ENCODE measurements at places on chromosomes 7 and 10.

DNA sequence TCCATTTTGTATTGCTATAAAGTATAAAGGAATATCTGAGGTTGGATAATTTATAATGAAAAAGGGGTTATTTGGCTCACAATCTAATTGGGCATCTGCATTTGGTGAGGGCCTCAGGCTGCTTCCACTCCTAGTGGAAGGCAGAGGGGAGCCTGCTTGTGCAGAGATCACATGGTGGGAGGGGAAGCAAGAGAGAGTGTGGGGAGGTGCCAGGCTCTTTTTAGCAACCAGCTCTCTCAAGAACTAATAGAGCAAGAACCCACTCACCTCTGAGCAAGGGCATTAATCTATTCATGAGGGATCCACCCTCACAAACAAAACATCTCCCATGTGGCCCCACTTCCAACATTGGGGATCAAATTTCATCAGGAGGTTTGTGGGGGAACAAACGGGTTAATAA is 64.6 kb downstream of the OGDH start:
- no peak for DNase-seq

DNA sequence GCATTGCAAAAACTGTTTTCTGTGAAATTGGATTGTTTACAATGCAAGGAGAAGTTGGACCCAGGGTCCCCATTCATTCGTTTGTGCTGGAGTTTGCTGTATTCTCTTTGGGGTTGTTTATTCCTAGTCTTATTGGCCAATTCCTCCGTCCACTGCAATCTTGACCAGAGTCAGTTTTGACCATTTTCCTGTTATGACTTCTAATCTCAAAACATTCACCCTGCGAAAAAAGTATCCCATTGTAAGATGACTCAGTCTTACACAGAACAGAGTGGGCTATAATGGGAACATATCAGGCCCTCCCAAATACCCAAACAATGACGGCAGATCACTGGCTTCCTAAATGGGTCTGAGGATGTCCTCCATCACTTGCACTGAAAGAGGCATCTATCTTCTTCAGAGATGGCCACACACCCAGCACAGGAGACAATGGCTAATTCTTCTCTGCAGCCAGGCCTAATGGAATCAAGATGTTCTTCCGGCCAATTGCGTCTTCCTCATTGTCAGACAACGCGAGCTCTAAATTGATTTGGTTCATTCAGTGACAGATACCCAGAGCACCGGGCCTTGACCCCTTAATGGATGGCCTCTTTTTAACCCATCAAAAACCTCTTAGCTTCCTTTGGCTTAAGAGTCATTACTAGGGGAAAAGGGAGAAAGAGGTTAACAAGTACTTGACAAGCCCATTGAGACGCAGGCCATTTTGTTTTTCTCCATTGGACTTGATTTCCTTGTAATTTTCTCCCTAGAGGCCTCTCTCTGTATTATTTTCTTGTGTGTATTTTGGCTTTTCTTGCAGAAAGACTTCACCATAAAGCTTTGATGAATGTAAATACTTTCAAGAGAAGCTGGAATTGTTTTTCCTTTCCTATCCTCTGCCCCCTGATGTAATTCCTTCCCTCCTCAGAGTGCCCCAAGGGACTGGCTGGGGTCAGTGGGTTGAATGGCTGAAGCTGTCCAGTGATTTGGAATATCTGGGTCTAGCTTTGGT is 129.6 kb downstream of the PRPF18 start:
- DNase-seq, result no peak

DNA sequence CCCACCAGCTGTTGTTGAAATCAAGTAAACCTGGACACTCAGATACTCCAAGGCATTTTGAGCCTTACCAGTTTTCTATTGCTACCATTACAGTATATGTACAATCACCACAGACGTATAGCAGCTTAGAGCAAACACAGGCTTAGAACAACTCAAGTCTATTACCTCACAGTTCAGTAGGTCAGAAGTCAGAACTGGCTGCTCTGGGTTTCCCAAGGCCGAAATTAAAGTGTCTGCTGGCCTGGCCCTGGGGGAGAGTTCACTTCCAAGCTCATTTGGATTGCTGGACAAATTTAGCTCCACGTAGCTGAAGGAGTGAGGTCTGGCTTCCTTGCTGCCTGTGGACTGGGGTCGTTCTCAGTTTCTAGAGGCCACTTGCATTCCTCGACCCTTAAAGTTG is 260.1 kb upstream of the LRRN3 start:
- no peak for DNase-seq

DNA sequence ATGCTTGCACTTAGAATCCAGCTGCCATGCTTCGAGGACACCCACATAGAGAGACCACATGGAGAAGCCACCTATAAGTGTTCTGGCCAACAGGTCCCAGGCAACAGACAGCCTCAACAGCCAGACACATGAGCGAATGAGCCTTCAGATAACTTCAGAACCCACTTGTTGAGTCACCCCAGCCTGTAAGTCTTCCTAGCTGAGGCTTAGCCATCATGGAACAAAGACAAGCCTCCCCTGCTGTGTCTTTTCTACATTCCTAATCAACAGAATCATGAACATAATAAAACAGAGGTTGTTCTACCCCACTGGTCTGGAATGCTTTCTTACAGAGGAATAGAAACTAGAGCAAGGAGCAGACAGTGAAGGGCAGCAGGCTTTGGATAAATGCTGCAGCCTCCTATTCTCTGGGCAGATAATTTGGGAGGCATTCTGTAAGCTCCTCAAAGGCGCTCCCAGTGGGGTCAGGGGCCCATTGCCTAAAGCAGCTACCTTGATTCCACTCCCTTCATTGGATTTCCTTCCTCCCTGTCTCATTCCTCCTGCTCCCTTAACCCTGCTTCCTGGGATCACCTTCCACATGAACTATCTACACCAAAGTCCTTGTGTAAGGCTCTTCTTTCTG is 4.6 kb downstream of the TLL2 start:
- no peak for DNase-seq

DNA sequence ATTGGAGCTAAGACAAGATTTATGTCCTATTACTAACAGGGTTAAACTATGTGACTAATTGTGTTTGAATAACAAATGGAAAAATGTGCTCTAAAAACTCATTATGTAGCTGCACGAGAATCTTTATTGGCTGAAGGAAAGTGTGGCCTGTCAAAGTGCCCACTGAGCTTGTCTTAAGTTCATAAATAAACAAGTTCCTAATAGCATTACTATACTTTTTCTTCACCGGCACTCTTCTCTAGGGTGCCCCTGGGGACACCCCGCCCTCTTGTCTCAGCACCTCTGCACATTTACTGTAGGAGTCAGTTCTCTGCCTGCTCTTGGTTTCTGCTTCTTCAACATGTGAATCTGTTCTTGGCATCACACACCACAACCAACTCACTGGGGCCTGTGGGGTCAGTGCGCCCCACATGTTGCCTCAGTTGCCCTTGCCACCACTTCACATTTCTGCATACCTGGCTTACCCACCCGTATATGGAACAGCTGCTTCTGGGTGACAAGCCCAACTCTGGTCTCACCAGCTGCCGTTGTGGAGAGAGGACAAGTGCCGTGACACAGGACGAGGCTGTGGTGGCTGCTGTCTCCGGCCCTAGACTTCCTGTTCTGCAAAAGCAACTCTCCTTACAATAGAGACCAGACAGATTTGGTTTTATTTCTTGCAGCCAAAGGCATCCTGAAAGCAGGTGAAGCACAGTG is 96.3 kb upstream of the DDC start:
- DNase-seq, result no peak

DNA sequence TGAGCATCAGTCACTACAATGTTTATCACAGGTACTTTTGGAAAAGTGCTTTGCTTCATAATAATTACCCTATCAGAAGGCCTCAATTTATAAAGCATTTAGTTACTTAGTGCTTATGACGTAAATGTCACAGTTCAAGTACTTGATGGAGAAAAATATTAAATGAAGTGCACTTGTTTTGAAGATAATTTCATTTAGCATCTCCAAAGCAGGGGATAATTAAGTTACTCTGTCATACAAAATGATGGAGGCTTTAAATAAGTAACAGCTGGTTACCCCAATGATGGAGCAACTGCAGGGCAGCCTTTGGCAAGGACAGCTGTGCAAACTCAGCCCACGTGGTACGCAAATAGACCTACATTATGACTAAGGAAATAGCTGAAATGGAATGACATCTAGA is 768.8 kb downstream of the GRM8 start:
- DNase-seq, result no peak

DNA sequence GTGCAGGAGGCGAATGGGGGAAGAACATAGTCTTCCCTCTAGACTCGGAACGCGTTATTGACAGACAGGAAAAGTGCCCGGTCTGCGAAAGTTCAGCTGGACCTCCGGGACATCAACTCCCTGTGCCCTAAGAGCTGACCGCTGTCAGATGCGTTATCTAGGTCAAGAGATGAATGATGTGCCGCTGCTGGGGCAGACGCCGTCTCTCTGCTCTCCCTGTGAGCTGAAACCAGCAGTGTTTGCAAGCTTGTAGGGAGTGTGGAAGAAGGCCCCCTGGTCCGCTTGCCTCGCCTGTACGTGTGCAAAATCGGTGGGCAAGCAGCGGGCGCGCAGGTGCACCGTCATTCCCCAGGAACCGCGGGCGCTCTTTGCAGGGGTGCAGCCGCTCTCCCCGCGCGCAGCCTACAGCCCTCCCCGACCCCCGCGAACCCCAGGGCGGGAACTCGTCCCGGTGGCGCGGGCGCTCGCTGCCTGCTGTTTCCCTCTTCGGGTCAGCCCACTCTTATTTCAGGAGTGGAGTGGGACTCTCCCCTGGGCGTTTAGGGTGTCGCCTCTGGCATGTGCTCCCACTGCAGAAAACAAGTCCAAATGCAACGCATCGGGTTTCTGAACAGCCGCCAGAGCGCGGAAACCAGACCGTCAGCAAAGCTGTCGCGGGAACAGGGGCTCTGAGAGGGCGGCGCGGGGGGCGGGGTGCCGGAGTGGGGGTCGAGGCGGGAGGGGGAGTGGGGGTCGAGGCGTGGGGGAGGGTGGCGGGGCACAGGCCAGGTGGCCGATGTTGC is 1.8 kb upstream of the PFKFB3 start:
- DNase-seq, result no peak

- DNase-seq, result no peak
These were observed 517.5 kb downstream of the DNAJB6 start for GRCh38 chr7:157854066-157854891.

GRCh38 chr10:128712661-128713400 is 586.6 kb upstream of the MKI67 start:
- DNase-seq, result no peak

- DNase-seq, result no peak
These were observed at the start of gene SLC26A3 for GRCh38 chr7:107803009-107803610. Gene SLC26A3, minus strand, starts transcription at chr7:107803223. Its CDS starts 8,714 bp downstream, at chr7:107794509.

GRCh38 chr10:132590752-132591121 is 53.1 kb downstream of the INPP5A start:
- DNase-seq, result no peak

Measured in activated CD4-positive, CD25-positive, alpha-beta regulatory T cell treated with anti-CD3 and anti-CD28 coated beads, Interleukin-2, amount 50 U/mL, for 16 hours (primary cell).